ENCODE measurements at places on chromosomes 13 and 19.
A peak's percentile ranks its signal among the peaks of the same experiment; 100 is the strongest.

GRCh38 chr13:91331047-91331915 is 16.2 kb upstream of the MIR17HG start:
- no peak for DNase-seq

GRCh38 chr13:79451500-79451962 is 29.4 kb upstream of the NDFIP2 start:
- DNase-seq, result no peak

DNA sequence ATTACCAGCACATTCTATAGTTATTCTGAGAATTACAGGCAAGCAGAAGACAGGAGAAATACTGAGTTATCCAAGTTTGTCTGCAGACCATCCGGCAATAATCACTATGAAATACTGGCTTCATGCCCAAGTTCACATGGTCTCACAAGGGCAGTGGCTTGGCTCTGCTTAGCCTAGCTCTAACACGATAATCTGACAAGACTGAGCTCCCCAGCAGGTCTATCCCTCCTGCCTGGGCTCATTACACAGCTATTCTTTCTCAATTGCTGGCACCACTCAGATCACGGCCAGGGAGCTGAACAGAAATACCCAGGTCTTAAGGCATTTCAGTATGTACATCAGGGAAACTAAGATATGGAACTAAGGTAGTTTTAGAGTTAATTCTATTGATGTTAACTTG is 361.6 kb upstream of the PCDH20 start:
- peak; percentile 4 for DNase-seq

- DNase-seq, result no peak
Measured at GRCh38 chr19:32662186-32662585, 12.8 kb downstream of the ANKRD27 start.

GRCh38 chr19:39795001-39795400 is 16.3 kb downstream of the LEUTX start:
- no peak for DNase-seq

DNA sequence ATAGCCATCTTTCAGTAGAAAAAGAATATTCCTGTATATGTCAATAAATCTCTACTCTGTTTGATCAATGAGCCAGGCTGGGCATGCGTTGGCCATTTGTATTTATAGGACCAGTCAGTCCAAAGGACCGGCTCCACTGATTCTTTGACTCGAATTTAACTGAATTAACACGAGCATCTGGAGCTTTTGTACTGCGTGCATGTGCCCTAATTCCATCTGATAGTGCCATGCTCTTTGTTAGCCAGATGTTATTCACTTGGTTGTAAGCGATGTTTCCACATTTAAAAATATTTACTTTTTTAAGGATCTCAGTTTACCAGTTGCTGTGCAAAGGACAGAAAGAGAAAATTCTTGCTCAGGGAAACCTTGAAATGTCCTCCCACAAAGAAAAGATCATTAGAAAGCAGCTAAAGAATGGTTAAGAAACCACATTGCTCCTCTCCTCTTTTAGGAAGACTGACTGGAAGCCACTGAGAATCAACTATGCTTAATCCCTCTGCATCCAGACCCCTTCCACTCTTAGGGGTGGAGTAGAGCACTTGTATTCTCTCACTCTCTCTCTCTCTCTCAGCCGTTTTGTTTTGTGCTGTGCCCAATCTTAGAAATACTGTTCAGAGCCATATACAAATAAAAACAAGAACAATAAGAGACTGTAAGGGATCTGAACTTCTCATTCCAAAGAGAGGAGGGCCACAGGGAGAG is 165.8 kb downstream of the DCLK1 start:
- DNase-seq, result no peak

DNA sequence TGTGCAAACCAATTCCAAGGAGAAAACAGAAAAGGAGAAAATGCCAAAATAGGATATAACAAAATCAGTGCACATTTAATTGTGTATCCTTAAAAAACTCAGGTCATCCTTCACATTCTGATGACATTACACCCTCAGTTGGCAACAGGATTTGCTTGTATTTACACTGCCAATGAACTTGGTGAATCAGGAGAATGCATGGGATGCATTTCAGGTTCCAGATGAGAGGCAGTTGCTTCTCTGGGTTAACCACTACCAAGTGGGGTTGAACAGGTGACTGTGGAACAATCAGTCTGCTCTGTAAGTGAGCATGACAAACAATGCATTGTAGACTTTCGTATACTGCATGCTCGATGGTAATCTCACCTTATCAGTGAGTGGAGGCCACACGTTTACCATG is 79.1 kb downstream of the STARD13 start:
- DNase-seq, result no peak

DNA sequence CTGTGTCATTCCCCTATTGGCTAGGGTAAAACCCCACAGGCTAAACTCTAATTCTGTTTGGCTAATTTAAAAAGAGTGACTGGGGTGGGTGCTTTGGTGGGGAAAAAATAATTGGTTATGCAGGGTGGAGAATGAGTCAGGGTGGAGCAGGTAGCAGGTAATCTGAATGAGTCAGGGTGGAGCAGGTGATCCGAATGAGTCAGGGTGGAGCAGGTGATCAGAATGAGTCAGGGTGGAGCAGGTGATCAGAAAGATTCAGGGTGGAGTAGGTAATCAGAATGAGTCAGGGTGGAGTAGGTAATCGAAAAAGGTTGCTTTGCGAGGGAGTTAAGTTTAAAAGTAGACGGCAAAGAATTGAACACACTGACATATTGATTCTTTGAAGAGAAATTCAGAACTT is 1218.8 kb upstream of the ATXN8OS start:
- DNase-seq, result no peak

DNA sequence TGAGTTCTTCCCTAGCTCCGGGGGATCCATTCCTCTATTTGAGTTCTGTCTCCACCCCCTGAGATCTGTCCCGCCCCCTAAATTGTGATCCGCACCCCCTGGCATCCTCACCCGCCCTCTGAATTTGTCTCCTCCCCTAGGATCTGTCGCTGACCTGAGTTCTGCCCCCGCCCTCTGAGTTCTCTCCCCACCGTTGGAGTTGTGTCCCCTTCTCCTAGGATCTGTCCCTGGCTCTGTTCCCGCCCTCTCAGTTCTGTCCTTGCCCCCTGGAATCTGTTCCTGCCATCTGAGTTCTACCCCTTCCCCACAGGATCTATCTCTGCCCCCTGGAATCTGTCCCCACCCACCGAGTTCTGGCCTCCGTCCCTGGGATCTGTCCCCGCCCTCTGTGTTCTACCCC is 1.0 kb upstream of the SLC17A7 start:
- DNase-seq, result no peak

DNA sequence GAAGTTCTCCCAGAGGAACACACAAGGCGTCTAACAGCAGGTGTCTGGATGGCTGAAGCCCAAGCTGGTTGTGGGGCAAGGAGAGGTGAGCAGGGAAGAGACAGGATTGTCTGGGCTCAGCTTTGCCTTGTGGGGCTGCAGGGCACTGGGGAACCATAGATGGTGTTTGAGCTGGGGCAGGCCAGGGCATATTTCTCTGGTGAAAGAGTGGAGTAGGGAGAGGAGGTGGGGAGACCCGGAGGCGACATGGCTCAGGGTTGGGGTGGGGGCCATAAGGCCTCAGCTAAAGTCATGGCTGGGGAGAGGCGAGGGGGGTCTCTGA is 5.4 kb upstream of the PALM start:
- DNase-seq, result no peak

DNA sequence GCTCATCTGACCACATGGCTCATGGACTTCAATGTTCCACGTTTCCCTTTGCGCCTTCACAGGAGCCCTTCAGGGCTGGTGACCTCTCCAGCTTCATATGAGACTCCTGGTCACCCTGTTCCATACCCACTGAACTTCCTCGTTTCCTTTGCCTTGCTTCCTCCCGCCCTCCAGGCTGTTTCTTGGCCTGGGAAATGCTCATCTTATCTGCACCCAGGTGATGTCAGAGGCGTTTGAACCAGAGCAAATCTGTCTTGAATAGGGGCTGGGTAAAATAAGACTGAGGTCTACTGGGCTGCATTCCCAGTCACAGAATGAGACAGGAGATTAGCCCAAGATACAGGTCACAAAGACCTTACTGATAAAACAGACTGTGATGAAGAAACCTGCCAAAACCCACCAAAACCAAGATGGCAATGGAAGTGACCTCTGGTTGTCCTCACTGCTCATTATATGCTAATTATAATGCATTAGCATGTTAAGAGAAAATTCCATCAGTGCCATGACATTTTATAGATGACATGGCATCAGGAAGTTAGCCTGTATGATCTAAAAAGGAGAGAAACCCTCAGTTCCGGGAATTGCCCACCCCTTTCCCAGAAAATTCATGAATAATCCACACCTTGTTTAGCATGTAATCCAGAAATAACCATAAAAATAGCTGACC is 102.7 kb downstream of the DCLK1 start:
- no peak for DNase-seq

- DNase-seq, result no peak
Measured at GRCh38 chr19:45862271-45862563, 730 bp downstream of the SYMPK start.

GRCh38 chr19:6287269-6287885 is 7.6 kb upstream of the MLLT1 start:
- no peak for DNase-seq

- DNase-seq, result no peak
Measured at GRCh38 chr19:14072535-14073260, at the start of gene MISP3. Gene MISP3 (plus strand): TSS chr19:14072786. CDS start chr19:14073310, 524 bp downstream.

GRCh38 chr19:50475101-50475568 is 1.2 kb upstream of the EMC10 start:
- no peak for DNase-seq

GRCh38 chr19:41868120-41868988 is 8.3 kb downstream of the RPS19 start:
- DNase-seq, result no peak

GRCh38 chr19:20273951-20274570 is 107.0 kb downstream of the ZNF486 start:
- no peak for DNase-seq

Measured in renal pelvis (tissue), 12 donors.